CD4-positive, alpha-beta T cell treated with Interleukin-15 for 1 hour (primary cell): ENCODE measurements at places on chromosomes 5 and 9.

DNA sequence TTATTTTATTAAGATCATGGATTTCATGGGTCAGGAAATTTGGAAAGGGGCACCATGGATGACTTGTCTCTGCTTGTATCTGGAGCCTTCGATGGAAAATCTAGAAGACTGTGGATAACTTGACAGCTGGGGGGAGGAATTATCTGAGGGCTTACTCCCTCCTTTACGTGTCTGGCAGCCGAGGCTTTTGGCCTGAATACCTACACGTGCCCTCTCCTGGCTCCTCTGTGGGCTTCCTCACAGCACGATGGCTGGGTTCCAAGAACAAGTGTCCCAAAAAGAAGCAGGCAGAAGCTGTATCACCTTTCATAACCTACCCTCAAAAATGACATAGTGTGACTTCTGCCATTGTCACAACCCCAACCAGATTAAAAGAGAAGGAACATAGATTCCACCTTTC lies 228.9 kb downstream of the GRIA1 start:
- DNase-seq = no peak

GRCh38 chr5:32020271-32020670 lies 153.8 kb downstream of the GOLPH3 start:
- no peak for DNase-seq

DNA sequence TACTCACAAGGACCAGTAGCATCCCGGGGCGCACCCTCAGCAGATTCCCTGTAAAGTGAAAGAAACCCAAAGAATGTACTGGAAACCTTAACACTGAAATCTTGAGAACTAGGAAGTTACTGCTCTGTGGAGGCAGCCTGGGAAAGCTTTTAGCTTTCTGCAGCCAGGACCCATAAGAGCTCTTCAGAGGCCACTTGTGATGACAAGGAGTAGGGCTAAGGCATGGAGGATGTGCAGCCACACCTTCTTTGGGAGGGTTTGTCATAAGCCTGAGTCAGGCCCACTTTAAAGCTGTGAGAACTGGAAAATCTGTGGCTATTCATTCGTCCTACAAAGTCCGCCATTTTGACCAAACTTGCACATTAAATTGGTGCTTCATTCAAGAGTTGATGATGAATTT lies 291.1 kb upstream of the TLE4 start:
- DNase-seq = no peak

GRCh38 chr5:123549256-123549904 lies 37.4 kb downstream of the CSNK1G3 start:
- peak; percentile 81 for DNase-seq

DNA sequence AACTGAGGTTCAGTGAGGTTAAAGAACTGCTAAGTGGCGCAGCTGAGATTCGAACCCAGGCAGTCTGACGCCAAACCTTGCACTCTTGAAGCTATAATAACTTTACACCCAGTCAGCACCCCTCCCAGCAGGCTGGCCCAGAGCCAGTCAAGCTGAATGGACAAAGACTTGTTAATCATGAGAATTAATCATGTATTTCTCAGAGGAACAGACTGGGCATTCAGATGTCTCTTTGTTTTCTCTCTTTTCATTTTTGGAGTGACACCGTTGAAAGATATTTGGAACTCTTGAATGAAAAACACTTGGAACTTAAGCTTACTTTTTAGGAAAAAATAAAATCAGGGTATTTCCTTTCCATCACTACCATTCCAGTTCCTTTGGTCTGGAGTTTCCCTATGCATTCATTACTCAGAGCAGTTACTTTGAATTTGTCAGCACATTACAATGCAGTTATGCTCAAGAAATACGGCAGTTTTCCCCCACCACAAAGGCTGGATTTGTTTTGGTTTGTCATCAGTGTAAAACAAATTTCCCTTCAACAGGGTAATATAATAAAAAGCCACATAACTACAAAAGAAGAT lies 22.6 kb upstream of the MAMDC2 start:
- no peak for DNase-seq

DNA sequence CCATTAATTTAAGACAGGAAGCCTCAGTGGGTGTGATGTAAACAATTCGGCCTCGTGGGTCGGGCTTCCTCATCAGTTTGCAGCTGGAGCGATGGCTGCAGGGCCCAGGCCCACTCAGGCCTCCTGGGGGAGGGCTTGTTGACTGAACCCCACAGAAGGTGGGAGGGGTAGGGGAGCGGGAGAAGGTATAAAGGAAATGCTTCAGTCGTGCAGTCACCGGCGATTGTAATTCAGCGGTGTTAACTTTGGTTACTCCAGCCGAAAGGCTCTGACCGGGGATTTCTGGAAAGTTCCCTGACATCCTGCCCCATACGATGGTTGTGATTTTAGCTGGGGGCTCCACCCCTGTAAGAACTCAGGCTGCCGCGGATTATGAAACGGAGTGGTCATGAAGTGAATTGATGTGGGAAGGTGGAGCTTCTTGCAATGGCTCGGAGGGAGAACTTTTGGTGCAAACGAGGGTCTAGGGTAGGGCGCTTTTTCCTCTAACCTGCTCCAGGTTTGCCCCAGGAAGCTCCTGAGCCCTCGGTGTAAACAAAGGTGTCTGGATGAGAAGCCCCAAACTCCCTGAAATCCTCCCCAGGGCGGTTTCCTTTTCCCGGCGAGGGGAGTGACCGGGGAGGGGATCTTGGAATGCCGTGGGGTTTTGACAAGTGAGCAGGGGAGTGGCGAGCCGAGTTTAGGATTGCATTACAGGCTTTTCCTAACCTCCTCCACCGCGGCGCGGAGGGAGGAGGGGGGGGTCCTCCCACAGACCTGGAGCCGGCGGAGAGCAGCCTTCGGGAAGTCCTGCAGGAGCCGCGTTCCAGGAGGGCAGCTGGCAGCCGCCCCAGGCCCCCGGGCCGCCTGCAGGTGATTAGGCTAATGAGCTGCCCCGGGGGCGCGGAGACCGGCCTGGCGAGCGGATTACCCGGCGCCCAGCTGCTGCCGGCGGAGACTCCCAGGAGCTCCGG lies 215.5 kb downstream of the PDZD2 start:
- no peak for DNase-seq

DNA sequence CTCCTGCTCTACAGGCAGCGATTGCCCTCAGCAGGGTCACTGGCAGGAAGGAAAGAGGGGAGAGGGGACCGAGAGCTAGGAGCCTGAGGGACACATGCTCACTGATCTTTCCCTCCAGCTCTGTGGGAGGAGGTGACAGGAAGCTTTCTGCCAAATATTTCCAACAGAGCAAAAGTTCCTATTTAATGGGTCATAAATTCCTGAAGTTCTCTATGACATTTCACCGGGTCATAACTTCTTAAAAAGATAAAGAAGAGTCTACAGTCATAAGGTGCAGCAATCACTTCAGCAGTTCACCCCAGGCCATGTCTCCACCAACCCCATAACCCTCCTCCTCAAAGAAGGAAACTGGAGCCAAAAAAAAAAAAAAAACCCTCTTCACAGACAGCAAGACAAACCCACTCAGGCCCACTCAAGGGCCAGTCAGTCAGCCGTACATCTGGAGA lies 481.1 kb downstream of the NR2F1-AS1 start:
- DNase-seq = no peak

DNA sequence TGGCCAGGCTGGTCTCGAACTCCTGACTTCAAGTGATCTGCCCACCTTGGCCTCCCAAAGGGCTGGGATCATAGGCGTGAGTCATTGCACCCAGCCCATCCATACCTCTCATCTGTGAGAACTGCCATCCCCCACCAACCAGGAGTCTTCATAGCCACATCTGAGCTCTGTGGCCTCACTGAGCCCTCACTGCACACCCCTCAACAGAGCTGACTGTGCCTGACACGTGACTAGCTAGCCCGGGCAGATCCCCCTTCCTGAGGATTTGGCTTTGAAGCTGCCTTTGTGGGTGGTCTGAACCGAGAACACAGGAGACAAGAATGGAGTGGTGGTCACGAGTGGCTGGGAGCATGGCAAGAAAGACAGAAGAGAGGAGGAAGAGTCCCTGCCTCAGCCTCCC lies 15.6 kb downstream of the AK8 start:
- no peak for DNase-seq

DNA sequence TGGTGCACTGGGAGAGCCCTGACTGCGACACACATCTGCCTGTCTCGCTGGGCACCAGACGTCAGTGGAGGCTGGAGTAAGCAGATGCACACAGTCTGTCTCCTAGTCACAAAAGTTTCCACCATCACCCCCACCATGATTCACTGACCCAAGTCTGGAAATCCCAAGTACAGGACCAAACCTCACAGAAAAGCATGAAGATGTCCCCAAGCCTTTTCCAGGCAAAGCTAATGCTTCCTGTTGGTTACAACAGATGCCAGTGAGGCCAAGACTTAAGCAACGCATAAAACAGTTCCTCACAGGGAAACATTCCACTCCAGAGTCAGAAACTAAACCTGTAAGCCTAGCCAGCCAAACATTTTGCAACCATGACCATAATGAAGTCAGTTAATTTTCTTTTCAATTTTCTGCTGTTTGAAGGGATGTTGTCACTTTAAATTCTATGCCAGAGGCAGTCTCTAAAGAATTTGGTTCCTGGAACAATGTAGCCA lies 259.3 kb upstream of the SLC30A5 start:
- no peak for DNase-seq

DNA sequence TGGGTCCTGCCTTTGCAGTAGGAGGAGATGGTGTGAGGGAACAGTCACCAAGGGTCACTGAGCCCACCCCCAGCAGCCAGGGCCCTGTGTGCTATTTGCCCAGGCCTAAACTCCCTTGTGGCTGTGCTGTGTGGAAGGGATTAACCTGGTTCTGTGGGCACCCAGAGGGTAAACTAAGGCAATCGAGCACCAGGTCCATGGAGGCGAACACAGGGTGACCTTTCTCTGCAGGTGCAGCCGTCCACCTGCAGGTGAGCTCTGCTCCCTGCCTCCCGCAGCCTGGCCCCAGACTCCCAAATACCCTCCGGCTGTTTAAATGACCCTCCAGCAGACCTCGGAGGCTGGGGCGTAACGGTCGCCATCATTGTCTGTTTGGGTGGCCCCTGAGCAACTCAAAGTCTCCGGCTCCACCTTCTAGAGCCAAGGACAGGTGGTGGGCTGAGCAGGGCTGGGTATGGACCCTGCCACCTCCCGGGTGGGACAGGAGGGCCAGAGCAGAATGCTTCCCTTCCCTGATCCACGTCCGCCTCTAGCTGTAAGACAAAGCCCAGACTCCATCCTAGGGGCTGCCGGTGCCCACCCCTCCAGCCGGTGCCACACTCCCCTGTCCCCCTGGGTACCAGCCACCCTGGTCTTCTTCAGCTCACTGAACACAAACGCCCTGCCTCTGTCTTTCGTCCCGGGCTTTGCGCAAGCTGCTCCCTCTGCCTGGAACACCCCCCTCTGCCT lies 34.1 kb upstream of the FIBCD1 start:
- no peak for DNase-seq

- no peak for DNase-seq
These were observed 581.8 kb upstream of the C9orf72 start for GRCh38 chr9:28155067-28155466.
